ENCODE measurements at places on chromosomes 11 and 22.

GRCh38 chr22:46062232-46062615 is 85.3 kb upstream of the WNT7B start:
- DNase-seq = no peak

- DNase-seq = no peak
Measured at GRCh38 chr11:43868852-43869567, 11.6 kb upstream of the ALKBH3 start.

DNA sequence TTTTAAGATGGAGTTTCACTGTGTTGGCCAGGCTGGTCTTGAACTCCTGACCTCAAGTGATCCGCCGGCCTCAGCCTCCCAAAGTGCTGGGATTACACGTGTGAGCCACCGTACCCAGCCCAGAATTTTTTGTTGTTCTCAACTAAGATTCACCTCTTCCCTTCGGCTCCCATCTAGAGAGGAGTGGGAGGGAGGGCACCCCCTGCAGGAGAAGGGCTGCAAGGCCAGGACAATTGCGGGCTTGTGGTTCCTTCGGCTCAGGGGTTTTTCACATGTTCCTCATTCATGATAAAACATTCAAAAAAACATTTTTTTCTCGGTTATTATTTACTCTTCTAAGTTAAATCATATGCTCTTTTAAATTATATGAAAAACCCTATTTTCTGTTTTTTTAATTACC is 201.1 kb upstream of the LRRC4C start:
- no peak for DNase-seq

- DNase-seq = no peak
Measured at GRCh38 chr11:44007481-44008087, 40.2 kb upstream of the ACCSL start.

DNA sequence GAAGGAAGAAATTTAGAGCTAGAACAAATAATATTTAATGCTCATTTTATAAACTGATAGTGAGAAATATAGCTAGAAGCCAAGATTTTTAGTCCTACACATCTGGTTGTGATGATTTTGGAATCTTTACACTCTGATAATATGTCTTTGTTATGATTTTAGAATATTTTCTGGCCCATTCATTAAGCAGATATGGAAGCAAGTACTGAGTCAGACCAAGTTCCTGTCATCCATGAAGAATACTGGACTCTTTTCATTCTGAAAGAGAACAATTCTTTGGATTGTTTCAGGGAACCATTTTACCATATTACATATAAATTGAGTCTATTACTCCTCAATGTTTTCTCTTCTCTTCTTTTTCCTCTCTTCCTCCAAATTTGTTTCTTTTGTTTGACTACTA is 227.4 kb downstream of the TMEM135 start:
- no peak for DNase-seq

DNA sequence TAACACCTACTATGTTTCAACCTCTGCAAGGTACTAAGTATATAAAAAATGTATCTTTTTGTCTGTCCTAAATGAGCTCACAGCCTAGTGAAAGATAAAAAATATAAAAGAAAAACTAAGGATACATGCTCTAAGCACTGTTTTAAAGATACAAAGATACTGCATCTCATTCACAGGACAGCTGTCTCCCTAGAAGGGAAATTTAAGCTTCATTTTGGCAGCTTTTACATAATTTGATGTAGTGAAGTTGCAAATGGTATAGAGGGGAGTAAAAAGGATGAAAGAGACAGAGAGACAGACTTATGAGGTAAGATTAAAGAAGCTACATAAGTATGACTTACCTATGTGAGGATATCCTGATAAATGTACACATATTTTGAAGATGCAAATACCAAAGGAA is 53.6 kb downstream of the LRRC4C start:
- no peak for DNase-seq

- no peak for DNase-seq
Measured at GRCh38 chr11:119423509-119424254, 710 bp upstream of the THY1 start.

Measured in NCI-H1436 treated with DMSO at 0.1 percent for 48 hours (cell line).